ENCODE measurements at places on chromosomes 6 and 20. TPM values are rescaled to one million over a fixed set of nuclear protein-coding genes. Genes with fewer than 3 reads are reported as not detected.

Gene EFCAB8
- 1.1 TPM for total RNA-seq

DNA sequence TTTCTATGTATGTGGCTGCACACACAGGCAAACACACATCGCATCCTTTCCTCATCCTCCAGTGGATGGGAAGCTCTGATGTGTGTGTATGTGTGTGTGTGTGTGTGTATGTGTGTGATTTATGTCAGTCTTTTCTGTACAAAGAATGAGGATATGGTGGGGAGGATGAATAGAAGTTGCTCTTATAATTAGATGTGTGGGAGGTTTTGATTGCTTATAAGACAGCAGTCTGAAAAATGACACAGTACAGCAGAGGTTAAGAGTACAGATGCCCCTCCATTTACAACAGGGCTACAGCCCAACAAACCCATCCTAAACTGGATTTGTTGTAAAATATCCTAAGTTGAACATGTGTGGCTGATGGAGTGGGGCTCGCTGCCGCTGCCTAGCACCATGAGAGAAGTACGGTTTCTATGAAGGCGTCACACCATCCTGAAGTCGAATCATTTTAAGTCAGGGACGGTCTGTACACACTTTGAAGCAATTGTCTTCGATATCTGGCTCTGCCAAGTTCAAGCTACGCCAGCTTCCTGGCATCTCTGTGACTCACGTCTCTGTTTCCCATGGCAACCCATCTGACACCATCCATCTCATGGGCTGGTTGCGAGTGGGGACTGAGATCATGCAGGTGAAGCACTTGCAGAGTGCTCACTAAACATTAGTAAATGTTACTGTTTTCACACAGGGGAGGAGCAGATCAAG is 252.6 kb downstream of the MYLK4 start:
- H3K36me3 ChIP-seq, result no peaks in the 10 kb centered on the region
- DNase-seq, result no peak
- H3K4me1 ChIP-seq, result no peaks in the 10 kb centered on the region
- H3K4me3 ChIP-seq, result no peak overlapping the region

Gene SEMG1
- total RNA-seq, result not detected

DNA sequence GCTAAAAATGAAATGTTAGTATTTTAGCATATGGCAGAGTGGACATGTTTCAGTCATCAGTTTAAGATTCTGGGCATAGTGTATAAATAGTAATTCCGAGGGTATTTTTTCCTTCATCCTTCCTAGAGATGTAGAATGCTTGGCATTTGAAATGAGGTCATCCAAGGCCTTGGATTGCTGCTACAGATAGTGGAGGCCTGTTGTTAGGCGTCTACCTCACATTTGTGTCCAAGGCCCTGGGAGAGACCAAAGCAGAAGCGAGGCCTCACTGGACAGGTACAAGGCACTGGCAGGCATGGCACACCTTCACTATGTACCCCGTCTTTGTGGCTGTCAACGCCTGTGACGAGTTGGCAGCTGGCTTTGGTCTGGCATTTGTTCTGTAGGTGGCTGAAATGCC is 58.0 kb downstream of the DTD1 start:
- H3K27ac ChIP-seq, result no peak overlapping the region
- DNase-seq, result peak; percentile 35
- H3K4me1 ChIP-seq, result no peaks in the 10 kb centered on the region
- peaks cover 3% of the 10 kb centered on the region for H3K36me3 ChIP-seq

GRCh38 chr6:99458319-99458718 is 33.2 kb upstream of the PNISR start:
- H3K4me3 ChIP-seq, result no peak overlapping the region
- no peak overlapping the region for H3K27ac ChIP-seq
- DNase-seq, result no peak
- H3K36me3 ChIP-seq, result peaks cover 27% of the 10 kb centered on the region

Gene PACSIN1
- total RNA-seq, result 0.59 TPM

DNA sequence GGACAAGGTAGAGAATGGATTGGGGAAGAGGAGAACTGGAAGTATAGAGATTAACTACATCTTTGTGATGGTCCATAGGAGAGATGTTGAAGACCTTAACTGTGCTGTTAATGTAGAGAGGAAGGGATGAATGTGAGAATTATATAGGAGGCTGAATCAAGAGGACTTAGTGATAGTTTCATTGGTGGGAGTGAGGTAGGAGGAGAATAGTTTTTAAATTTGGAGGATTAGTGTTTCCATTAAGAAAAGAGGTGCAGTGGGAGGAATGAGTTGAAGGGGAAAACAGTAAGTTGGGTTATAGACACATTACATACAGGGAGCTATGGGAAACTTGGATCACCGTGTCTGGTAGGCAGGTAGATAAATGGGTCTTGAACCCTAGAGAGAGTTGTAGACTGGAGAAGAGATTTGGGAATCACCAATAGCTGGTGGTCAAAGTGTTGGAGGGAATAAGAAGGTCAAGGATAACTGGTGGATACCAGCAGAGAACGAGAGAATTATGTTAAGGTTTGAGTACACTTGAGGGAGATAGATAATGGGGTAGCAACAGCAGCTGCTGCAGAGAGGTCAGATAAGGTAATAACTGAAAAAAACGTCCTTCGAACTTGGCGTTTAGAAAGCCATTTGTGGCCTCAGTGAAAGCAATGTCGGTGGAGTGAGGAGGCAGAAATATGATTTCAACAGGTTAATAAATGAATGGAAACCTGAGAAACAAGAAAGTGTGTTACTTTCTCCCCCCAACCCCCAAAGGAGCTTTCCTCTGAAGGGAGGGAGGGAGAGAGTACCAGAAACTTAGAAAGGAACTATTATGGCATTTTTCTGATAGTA is 3.1 kb downstream of the C6orf89 start:
- no peak overlapping the region for H3K27ac ChIP-seq
- H3K4me1 ChIP-seq, result peaks cover 42% of the 10 kb centered on the region
- DNase-seq, result no peak
- no peaks in the 10 kb centered on the region for H3K27me3 ChIP-seq
- no peak overlapping the region for H3K4me3 ChIP-seq
- peaks cover 23% of the 10 kb centered on the region for H3K36me3 ChIP-seq

Gene MYT1
- total RNA-seq, result not detected

Gene GMEB2
- 19.3 TPM for total RNA-seq

DNA sequence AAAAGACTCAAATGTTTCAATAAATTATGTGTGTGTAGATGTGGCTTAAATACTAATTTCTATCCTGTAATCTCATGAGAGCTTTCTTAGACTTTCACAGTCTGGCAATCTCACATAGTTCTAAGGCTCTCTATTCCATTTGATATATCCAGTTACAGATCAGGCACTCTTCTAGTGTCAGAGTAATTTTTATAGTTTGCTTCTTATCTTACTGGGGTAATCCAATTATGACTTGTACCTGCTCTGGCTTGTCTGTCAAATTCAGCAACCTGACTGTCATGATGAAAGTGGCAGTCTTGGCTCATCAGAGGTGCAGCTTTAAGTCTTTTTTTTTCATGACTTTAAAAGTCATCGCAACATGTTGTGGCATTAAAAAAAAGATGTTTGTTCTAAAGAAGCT is 513.2 kb upstream of the MAN1A1 start:
- no peak for DNase-seq
- H3K27ac ChIP-seq, result no peak overlapping the region
- H3K27me3 ChIP-seq, result peaks cover 20% of the 10 kb centered on the region
- no peaks in the 10 kb centered on the region for H3K4me1 ChIP-seq
- H3K36me3 ChIP-seq, result no peaks in the 10 kb centered on the region
- H3K4me3 ChIP-seq, result no peak overlapping the region

DNA sequence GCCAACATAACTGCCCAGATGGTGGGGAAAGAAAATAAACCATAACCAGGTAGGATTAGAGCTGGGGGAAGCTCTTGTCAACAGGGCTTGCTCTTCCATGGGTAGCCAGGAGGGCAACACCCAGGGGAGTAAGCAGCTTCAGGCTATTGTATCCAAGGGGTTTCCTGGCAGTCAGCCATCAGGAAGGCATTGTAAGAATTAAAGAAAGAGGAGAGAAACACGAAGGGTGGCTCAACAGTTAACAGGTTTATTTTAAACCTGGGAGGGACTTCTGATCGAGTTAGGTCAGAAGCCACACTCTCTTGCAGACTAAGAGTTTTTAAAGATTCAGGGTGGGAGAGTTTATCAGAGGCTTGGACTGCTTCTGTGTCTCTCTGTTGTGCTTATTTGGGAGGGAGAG is 114.2 kb downstream of the QRSL1 start:
- H3K4me3 ChIP-seq, result no peak overlapping the region
- no peak overlapping the region for H3K27ac ChIP-seq
- H3K4me1 ChIP-seq, result no peaks in the 10 kb centered on the region
- no peaks in the 10 kb centered on the region for H3K36me3 ChIP-seq
